CD8-positive, alpha-beta memory T cell (primary cell): ENCODE measurements at places on chromosomes 11 and 22.

DNA sequence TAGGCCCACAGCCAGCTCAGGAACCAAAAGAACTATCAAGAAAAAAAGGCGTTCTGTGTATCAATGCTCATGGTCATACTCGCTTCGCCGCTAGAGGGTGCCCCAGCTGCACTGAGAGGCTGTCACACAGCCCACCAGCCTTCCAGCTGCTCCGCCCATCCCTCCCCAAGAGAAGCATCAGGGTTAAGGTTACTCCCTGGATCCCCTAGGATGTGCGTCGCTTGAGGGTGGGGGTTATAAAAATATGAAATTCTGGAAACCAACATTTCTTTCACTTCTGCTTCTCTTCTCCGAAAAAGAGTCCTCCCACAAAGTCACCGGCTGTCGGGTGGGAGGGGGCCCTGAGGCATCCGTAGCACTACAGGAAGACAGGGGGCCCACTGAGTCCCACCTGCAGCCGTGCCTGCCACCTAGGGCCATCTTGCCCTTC, 1.7 kb downstream of the CBX6 start:
- DNase-seq, result peak; percentile 74

DNA sequence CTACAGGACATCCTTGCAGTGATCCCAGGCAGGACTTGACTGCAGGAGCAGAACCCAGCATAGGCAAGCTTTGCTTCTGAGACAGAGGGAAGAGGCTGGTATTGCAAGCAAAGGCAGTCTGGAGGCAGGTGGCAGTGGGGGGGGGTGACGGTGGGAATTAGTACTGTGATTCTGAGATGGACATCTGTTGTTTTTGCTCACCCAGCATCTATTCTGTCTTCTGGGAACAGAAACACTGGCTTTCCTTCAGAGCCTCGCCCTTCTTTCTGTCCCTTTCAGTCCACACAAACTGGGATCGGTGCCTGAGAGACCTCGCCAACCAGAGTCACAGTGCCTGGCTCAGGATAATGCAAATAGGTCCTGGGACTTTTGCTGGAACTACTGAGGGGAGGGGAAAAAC, 31.2 kb upstream of the RASL10A start:
- no peak for DNase-seq

- DNase-seq, result no peak
Observed at GRCh38 chr11:116168459-116168787, 604.4 kb downstream of the BUD13 start.

GRCh38 chr22:26811647-26811992, 154.2 kb downstream of the MIAT start:
- DNase-seq, result no peak

GRCh38 chr22:33883961-33884808, 36.1 kb downstream of the LARGE1 start:
- no peak for DNase-seq

GRCh38 chr11:130553306-130553705, 104.9 kb downstream of the ADAMTS15 start:
- DNase-seq, result no peak
